ENCODE measurements at places on chromosomes 1 and 21. TPM values are rescaled to one million over a fixed set of nuclear protein-coding genes. Genes with fewer than 3 reads are reported as not detected.

DNA sequence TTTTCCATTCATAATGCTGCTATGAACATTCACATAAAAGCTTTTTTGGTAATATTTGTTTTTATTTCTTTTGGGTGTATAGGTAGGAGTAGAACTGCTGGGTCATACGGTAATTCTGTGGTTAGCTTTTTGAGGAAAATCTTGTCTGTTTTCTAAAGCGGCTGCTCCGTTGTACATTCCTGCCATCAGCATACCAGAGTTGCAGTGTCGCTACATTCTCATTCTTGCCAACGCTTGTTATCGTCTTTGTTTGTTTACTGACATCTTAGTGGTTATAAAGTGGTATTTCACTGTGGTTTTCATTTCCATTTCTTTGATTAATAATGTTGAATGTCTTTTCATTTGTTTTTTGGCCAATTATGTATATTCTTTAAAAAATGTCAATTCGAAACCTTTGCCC is 469.8 kb upstream of the ZP4 start:
- DNase-seq = no peak

DNA sequence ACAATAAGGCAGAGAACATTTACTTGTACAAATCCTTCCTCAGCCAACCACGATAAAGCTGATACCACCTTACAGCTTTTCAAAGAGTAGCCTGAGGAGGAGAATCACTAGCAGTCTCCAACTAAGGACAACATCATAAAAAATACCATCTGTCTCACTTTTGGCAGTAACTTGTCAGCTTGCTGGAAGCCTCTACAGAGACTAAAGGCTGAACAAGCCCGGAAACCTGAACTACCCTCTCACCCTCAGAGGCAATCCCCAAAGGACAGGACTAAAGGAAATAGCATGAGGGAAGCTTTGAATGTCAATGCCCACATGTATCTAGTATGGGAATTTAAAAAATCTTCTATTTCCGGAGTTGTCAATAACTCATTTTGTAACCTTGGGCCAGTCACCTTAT is 10.6 kb downstream of the SRSF4 start:
- no peak for DNase-seq

Gene CLCNKA
- 0.74 TPM for polyA plus RNA-seq

DNA sequence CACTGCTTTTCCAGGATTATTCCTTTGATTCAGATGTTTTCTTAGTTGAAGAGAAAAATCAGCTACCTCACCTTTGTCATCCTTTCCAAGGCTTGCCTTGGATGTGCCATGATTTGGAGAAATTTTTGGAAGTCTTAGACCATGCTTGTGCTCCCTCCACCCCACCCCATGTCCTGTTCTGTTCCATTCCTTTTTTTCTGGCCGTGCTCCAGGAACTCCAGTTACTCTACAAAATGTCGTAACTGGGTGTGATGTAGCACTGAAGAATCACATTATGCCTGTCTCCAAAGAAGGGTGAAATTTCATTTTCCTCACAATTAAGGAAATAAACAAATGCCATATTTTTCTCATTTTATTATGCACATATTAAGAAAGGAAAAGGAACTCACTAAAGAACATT is 217.8 kb upstream of the ZRANB2 start:
- DNase-seq = no peak

Gene FAM131C
- 0.16 TPM for polyA plus RNA-seq

DNA sequence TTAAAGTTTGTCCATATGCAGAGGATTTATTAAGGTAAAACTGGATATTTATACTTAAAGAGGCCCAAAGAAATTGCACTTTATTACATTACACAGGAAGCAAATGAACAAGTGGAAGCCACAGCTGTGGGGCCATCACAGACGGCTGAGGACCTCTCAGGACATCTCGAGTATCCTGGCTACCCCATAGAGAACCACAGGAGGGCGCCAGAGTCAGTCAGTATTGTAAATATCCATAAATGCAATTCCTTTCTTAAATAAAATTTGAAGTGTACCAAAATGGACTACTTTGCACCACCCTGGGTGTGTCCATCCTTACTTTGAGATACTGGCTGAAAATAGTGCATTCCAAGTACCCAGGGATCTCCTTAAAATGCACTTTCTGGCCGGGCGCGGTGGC is 257.2 kb downstream of the MRPL39 start:
- DNase-seq = no peak

GRCh38 chr1:4308806-4309205 is 345.6 kb upstream of the AJAP1 start:
- DNase-seq = no peak

GRCh38 chr21:37522641-37523295 is 156.2 kb downstream of the DYRK1A start:
- no peak for DNase-seq

Gene POLR3C
- 21.1 TPM for polyA plus RNA-seq

DNA sequence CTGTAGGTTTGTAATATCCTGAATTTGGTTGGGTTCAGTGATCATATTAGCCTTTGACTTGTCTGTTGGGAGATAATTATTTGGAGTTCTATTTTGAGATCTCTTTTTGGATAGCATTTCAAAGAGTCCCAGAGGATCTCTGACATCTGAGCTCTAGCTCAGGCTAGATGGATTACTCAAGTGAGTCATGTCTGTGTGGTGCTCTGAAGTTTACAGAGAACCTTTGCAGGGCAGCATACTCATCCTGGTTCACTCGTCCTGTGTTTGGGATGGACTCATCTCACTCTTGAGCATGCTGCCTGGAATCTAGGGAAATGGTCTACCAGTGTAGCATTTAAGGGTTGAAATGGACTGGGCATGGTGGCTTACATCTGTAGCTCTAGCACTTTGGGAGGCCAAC is 29.4 kb upstream of the BMP8A start:
- DNase-seq = no peak

Gene CR1L
- not detected for polyA plus RNA-seq

GRCh38 chr1:55400508-55400907 is 185.3 kb upstream of the USP24 start:
- no peak for DNase-seq

Gene USH2A
- polyA plus RNA-seq = not detected

DNA sequence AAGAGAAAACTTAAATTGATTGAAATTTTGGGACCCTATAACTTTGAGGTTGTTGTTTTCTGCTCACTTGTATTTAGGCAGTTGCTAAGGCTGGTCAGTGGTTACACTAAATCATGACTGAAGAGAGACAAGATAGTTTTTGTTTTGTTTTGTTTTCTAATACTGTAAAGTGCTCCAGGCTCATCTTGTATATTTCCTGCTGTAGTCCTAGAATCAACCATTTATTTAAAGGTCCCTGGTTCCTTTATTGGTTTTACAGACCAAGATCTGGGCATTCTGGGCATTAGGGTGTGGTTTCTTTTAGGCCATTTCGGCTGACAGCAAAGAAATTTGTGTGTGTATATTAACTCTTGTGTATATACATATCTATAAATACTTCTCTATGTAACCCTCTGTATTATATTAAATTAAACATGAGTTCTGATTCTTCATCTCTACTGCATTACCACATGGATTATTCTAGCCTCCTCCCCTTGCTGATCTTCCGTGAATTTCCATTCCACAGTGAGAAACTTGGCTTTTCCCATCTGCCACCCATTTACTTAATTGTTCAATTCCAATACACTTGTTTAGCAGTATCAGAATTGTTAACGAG is 15.0 kb downstream of the SNX27 start:
- DNase-seq = no peak

DNA sequence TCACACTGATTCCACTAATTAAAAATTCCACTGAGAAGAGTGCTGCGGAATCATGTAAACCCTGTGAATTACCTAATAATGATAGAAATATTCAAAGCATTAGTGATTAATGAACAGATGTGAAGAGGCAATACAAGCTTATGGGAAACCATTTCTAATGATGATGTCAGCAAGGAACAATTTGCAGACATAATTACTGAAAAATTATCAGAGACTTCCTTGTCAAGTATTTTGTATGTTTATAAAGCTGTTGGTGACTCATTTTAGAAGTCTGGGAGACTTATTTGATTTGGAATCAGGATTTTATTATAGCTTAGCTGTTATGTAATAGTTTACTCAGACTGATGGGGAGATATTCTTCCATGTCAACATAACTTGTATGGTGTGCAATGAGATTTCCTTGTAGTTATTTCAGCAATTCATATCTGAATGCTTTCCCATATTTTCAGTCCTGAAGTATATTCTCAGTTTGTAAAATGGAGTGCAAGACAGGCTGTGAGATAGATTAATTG is 135.5 kb downstream of the TGFB2 start:
- DNase-seq = no peak

Gene C1orf185
- polyA plus RNA-seq = not detected

DNA sequence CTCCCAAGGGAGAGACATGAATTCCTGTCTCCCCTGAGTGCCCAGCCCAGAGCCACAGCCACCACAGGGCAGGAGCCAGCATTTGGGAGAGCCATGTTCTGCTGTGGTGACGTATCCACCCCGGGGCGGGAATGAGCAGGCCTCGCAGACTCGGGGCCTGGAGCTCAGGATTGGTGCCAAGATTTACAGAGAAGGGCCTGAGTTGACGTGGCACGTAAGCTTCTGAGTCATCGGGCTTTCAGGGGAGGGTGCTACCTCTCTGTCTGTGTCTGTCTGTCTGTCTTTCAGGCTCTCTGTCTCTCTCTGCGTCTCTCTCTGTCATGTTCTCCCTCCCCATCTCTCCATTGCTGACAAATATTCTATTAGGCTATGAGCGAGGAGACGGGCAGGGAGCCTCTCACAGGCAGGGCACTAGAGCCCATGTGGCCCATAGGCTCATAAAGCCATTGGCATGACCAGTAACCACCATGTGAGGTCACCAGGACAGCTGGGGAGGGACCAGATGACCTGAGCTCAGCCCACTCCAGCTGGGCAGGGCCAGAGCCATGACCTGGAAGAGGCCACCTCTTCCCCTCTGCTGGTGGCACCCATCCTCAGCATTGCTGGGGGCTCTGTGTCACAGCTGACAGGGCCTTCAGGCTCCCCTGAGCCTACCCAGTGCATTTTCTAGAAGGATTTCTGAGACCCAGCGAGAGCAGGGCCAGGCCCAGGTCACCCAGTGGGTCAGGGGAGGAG is 300.0 kb upstream of the VAMP3 start:
- DNase-seq = peak; percentile 77

- no peak for DNase-seq
These were observed 11.3 kb upstream of the SAMSN1 start for GRCh38 chr21:14557413-14557812.

- peak; percentile 86 for DNase-seq
These were observed 26.6 kb downstream of the DHRS3 start for GRCh38 chr1:12591267-12591938.

GRCh38 chr1:200453553-200453905 is 43.7 kb upstream of the ZNF281 start:
- DNase-seq = no peak

GRCh38 chr1:69743146-69743545 is 175.4 kb downstream of the LRRC7 start:
- no peak for DNase-seq

DNA sequence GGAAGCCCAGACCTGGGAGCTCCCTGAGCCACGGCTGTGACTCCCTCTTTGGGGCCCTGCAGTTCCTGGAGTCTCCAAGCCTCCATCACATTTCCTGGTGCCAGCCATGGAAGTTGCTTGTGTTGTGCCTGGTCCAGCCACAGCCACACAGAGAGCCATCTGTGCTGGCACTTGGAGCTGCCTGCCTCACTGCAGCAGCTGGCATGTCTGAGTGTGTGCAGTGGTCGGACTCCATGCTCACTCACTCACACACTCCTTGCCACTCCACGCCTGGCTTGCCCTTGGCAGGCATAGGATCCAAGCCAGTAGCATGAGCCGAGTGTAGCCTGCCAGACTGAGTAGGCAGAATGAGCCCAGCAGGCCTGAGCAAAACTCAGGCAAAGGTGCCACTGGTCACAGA is 516.3 kb upstream of the BEND5 start:
- no peak for DNase-seq

- DNase-seq = no peak
These were observed 32.8 kb upstream of the ECE1 start for GRCh38 chr1:21323091-21323490.

Gene C8A
- polyA plus RNA-seq = not detected

Gene ARHGEF11
- 14.3 TPM for polyA plus RNA-seq

Gene ZNF683
- not detected for polyA plus RNA-seq

- DNase-seq = no peak
These were observed 39.9 kb downstream of the SIPA1L2 start for GRCh38 chr1:232589812-232590743.

GRCh38 chr1:92439291-92439690 is 47.4 kb downstream of the GFI1 start:
- no peak for DNase-seq

DNA sequence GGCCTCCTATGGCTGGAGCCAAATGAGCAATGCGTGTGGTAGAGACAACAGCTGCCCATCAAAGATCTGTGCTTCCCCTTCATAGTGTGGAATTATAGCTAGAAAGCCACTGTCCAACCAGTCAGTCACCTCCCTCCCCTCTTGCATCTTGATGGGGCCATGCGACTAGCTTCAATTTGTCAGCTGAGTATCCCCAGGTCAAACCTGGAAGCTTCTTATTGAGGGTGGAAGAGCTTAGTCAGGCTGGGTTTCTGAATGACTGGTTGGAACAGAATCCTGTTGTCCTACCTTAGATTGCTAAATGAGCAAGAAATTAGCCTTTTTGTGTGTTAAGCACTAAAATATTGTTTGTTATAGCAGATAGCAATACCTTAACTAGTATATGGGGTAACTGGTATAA is 625.4 kb downstream of the PTPRC start:
- DNase-seq = no peak

DNA sequence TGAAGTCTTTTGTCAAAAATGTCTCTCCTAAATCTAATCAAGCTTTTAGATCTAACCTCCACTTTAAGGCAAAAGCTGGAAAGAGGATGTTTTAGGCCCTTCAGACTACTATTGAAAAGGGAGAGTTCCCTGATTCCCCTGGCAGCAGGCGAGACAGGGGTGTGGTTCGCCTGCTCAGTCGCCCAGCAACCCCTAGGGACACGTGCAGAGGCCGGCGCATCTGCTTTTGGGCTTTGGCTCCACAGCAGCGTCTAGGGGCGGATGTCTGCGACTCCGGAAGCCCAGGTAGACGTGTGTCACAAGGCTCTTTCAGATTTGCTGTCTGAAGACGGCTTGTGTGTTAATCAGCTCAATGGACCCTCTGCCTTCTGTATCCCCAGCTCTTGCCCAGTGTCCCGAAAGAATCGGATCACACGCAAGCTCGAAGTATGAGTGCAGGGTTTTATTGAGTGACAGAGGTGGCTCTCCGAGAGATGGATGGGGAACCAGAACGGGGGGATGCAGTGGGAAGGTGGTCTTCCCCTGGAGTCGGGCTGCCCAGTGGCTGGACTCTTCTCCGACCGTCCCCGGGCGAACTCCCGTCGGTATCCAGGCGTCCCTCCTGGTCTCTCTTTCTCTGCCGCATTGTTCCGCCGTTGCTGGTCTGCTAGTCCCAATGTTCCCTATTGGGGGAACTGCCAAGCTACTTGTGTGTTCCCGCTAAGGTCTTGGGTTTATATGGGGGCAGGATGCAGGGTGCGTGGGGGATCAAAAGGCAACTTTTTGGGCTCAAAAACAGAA is 45.5 kb downstream of the OLFML2B start:
- no peak for DNase-seq

Gene FGR
- polyA plus RNA-seq = 4.2 TPM

DNA sequence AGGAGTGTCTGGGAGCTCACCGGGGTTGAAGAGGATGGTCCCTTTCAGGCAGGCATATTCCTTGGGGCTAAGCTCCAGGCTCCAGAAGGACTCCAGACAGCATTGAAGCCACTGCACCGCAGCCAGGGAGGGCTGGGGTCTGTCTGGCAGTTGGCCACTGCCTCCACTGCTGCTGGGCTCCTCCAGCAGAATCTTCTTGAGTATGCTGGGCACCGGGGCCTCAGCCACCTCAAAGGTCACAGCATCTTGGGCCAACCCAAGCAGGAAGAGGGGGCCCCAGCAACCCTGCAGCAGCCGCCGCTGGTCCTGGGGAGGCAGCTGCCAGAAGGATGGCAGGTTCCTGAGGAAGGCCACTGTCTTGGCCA is 404 bp downstream of the NR0B2 start:
- DNase-seq = no peak

All from ovary (tissue), 10 donors.